ENCODE measurements at places on chromosomes 5 and 9.

- DNase-seq, result no peak
Observed at GRCh38 chr5:142114687-142115086, 6.1 kb downstream of the NDFIP1 start.

DNA sequence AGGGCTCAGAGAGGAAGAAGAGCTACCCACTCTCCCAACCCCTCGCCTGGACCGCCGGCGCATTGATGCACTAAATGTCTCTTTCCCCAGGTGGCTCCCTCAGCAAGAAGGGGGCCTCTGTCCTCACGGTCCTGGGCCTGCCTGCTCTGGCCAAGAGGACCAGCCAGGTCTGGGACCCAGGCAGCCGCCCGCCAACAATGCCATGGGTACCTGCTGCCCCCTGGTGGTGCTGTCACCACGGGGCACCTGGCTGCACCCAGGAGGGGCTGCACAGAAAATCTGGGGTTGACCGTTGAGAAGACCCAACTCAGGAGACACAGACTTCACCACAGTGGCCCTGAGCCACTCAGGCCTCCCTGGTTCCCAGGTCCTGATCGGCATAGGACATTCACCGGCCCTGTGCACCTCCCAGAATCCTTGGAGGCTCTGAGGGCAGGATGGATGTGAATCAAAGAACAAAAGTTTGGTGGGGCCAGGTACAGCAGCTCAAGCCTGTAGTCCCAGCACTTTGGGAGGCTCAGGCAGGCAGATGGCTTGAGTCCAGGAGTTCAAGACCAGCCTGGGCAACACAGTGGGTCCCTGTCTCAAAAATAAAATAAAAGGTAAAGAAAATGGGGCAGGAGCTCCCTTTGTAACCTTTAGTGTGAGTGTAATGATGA lies 2.4 kb upstream of the VAV2 start:
- DNase-seq, result peak; percentile 80

- no peak for DNase-seq
Observed at GRCh38 chr5:14353726-14354474, 210.8 kb downstream of the TRIO start.

- DNase-seq, result no peak
Observed at GRCh38 chr5:95237324-95237723, 47.6 kb downstream of the MCTP1 start.

DNA sequence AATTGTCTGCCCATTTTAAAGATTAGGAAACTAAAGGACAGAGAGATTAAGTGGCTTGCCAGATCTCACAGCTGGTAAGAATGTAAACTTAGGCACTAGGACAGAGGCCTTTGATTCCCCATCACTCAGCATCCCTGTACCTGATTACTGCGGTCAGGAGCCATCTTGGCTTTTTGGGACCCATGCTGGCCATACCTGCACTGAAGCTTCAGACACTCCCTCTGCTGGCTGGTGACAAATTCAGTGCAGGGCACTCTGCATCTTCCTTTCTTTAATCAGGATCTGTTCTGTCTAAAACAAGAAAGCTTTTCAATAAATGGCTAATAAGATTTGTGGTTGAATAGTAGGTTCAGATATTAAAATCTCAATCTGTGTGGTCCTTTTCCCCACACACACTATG lies 215.5 kb upstream of the RORB start:
- no peak for DNase-seq

DNA sequence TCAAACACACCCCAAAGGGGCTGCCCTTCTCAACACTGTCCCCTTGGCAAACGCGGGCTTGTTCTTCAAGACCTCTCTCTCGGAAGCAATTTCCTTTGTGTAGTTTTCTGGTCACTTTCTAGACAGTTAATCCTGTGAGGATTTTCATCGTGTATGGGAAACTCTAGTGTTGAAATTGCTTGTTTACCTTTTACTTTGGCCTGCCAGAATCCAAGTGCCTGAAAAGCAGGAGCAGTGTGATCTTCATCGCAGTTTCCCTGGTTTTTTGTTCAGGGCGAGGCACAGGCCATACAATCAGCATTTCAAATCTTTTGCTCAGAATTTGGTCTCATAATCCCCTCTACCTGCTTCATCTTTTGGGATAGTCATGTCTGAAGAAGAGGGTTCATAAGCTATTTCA lies 115.7 kb upstream of the C9orf72 start:
- DNase-seq, result no peak

DNA sequence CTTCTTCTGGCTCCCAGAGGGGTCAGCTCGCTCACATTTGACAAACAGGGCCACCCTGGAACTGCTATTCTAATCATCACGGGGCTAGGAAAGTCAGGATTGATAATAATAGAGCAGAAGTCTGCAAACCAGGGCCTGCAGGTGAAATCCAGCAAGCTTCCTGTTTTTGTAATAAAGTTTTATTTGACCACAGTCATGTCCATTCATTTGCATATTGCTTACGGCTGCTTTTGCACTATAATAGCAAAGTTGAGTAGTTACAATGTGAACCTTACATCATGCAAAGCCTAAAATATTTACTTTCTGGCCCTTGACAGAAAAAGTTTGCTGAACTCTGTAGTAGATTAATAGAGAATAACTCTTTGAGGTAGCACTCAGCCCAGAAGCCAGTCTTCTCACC lies 63.2 kb upstream of the CTXN3 start:
- DNase-seq, result no peak

- peak; percentile 70 for DNase-seq
Observed at GRCh38 chr9:18490641-18491370, 16.9 kb downstream of the ADAMTSL1 start.

DNA sequence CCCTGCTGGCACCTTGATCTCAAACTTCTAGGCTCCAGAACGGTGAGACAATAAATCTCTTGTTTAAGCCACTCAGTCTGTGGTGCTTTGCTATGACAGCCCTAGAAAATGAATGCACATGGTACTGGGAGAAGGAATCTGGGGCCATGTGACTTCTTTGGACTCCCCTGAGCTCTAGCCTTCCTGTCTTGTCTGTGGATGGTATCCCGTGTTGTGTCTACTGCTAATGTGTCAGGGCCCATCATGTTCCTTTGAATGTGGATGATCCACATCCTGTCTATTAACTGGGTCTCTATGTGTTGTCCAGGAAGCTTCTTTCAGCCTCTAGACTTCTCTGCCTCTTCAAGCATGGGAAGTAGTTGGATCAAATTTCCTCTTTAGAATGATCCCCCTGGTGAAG lies 25.1 kb downstream of the IL7R start:
- DNase-seq, result no peak

GRCh38 chr9:26358836-26359235 lies 533.8 kb downstream of the CAAP1 start:
- DNase-seq, result peak; percentile 2

DNA sequence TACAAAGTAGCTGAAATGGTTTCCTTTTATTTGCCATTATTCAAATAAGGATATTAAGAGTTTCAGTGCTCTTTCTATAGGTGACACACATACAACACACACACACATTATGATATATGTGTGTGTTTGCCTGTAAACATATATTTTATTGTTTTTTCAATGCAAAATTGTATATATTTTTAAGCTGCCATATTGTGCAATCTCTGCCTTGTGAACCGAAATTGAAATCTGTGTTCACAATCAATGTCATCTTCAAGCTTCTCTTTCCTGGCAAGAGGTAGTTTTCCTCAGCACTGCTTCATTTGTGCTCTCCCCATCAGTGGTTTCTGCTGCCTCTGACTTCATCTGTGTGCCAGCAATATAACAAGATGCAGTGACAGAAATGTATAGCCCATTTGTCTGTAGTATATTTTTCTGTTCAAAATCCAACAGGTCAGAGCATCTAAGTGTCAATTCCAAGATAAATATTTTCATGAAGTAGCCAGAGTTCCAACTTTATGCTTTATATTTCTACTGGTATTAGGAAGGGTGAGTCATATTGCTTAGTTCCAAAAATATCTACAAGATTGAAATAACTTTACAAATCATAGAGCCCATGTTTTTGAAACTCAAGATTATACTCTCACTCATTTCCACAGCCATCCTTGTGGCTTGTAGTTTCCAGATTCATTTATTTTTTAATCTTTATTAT lies 1704.8 kb upstream of the CDH9 start:
- peak; percentile 7 for DNase-seq

DNA sequence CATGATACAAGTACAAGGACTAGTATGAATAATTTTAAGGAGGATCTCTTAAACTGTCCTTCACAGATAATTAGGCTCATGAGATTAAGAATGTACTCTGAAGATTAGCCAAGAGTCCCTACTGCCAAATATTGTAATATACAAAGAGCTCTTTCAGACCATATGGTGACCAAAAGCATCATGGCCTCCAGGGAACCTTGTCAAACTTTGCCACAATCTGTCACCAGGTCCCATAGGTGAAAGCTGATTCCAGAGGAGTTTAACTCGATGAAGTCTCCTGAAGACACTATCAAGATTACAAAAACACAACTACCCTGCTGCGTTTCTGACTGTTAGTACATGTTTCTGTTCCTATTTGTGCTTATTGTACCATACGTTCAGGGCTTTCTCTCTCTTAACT lies 395.4 kb upstream of the ITGA1 start:
- DNase-seq, result no peak

GRCh38 chr5:150137997-150138396 lies 17.6 kb downstream of the PDGFRB start:
- no peak for DNase-seq

- peak; percentile 73 for DNase-seq
Observed at GRCh38 chr5:128084228-128085167, 932 bp downstream of the SLC12A2 start.

GRCh38 chr9:15543047-15543813 lies 9.6 kb upstream of the CCDC171 start:
- no peak for DNase-seq

DNA sequence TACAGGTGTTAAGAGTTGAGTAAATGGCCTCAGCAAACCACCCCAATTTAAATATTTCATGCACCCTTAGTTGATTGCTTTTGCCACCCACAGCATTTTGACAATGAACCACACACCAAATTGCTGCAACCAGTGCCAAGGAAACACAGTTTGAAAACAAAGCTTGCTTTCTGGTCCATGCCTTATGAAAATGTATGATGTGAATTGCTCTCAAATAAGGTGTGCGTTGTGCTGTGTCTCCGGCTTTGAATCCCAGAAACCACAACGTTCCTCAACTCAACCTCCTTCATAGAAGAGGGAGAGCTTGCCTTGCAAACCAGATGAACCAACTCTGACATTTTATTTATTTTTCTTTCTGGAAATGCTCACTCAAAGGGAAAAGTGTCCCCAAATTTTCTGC lies 762.7 kb downstream of the TLE1 start:
- no peak for DNase-seq
